EH (cell line): ENCODE measurements at places on chromosomes 7 and 10.

GRCh38 chr10:110494532-110494931, 3.2 kb upstream of the DUSP5 start:
- DNase-seq = peak; percentile 45

- DNase-seq = peak; percentile 97
These were observed 455.7 kb upstream of the KLF6 start for GRCh38 chr10:4240608-4241197.

GRCh38 chr7:43847496-43847895, 21.8 kb downstream of the MRPS24 start:
- DNase-seq = peak; percentile 50

DNA sequence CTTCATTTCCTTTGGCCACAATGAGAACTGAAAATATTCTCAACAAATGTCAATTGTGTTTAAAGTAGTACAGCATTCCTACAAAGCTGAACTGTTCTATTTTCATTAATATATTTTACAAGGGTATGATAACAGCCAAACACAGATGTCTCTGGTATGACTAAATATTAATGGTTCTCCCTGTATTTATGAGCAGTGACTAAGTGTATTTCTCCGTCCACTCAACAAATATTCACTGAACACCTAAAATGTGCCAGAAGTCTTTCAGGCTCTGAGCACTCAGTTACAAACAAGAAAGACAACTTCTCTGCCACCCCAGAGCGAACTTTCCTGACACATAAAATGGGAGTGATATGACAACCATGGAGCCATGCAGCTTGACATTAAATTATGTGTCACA, 135.6 kb downstream of the VPS41 start:
- peak; percentile 48 for DNase-seq

- no peak for DNase-seq
These were observed 95.3 kb downstream of the PTPRN2 start for GRCh38 chr7:158492367-158492764.

DNA sequence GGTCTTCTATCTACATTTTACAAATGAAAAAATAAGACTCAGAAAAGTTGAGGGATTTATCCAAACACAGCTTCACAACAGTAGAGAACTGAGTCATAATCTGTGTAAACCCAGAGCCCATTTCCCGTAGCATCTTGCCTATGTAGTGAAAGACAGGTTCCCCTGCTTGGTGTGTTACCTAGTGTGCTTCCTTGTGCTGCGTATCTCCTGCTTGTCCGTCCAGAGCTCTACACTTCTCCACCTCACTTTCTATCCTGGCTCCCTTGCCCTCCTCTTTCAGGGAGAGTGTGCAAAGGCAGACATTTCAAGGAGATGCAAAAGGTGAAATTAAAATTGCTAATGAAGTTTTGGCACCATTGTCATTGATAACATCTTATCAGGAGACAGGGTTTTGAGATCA, 1.4 kb upstream of the ASNS start:
- no peak for DNase-seq

DNA sequence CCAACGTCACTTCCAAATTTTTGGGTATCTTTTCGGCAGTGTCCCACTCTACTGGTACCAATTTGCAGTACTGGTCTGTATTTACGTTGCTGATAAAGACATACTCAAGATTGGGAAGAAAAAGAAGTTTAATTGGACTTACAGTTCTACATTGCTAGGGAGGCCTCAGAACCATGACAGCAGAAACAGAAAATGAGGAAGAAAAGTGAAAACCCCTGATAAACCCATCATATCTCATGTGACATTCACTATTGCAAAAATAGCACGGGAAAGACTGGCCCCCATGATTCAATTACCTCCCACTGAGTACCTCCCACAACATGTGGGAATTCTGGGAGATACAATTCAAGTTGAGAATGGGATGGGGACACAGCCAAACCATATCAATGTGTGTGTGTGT, 364.0 kb upstream of the KCND2 start:
- no peak for DNase-seq

DNA sequence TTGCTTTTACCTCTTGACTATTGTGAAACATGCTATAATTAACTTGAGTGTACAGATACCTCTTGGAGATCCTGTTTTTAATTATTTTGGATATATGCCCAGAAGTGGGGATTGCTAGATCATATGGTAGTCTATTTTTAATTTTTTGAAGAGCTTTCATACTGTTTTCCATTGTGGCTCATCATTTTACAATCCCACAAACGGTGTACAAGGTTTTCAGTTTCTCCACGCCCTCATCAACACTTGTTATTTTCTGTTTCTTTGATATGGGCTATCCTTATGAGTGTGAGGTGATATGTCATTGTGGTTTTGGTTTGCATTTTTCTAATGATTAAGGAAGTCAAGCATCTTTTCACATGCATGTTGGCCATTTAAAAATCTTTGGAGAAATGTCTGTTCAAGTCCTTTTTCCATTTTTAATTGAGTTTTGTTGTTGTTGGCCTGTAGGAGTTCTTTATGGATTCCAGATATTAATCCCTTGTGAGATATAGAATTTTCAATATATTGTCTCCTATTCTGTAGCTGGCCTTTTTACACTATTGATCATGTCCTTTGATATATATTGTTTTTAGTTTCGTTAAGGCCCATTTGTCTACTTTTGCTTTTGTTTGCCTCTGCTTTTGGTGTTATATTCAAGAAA, 7.5 kb downstream of the AGK start:
- DNase-seq = peak; percentile 76

GRCh38 chr7:99190359-99191009, 17.4 kb downstream of the KPNA7 start:
- no peak for DNase-seq

GRCh38 chr7:76048668-76048988, 722 bp downstream of the MDH2 start:
- DNase-seq = no peak

- DNase-seq = peak; percentile 60
These were observed 554 bp downstream of the CSGALNACT2 start for GRCh38 chr10:43138757-43139241.

DNA sequence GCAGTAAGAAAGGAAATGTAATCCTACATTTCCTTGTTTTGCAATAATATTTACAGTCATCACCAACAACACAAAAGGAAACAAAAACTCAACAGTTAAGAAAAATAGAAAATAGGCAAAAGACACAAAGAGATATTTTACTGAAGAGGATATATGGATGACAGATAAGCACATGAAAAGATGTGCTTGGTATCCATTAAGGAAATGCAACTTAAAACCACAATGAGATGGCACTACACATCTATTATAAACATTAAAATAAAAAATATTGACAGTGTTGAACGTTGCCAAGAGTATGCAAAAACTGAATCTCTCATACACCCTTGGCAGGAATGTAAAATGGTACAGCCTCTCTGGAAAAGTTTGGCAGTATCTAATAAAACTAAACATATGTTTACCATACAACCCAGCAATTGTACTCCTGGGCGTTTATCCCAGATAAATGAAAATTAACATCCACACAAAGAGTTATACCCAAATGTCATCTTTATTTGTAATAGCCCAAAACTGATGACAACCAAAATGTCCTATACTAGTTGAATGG, 5.4 kb downstream of the CEP41 start:
- DNase-seq = no peak

DNA sequence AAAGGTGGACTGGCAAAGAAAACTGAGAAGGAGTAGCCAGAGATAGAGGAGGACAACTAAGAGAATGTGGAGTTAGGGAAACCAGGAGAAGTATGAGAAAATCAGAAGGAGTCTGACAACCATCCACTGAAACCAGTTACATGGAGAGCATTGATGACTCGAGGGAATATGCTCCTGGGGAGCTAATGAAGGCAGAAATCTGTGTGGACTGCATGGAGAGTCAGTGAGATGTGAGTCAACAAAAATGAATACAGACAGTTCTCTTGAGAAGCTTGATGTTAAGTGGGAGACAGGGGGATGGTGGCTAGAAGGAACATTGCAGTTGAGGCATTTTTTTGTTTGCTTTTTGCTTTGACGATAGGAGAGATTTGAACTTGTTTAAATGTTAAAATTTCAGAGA, 34.3 kb upstream of the ZNF32 start:
- peak; percentile 78 for DNase-seq

GRCh38 chr7:142771353-142771723, 568 bp downstream of the PRSS2 start:
- no peak for DNase-seq

GRCh38 chr10:6388261-6388893, 185.6 kb downstream of the PFKFB3 start:
- no peak for DNase-seq

- no peak for DNase-seq
These were observed 5.3 kb downstream of the AGMO start for GRCh38 chr7:15556339-15557105.

DNA sequence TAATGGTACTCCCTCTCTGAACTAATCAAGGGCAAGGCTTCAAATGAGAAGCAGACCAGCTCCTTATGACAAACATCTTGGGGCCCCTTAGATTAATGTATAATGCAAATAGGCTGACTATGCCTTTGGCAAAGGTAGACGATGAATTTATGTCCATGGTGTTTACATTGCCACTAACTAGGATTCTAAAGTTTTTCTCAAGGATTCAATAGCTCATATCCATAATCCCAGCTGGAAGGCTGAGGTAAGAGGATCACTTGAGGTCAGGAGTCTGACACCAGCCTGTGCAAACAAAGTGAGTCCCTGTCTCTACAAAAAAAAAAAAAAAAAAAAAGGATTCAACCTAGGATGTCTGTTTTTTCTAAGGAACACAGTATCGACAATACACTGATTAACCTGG, 96.5 kb downstream of the ORC5 start:
- no peak for DNase-seq

GRCh38 chr7:74482629-74483401, 29.1 kb downstream of the GTF2IRD1 start:
- DNase-seq = peak; percentile 96

- peak; percentile 61 for DNase-seq
These were observed 41.5 kb upstream of the ST7 start for GRCh38 chr7:116911801-116912200.
